NCI-H1417 (cell line): ENCODE measurements at places on chromosomes 7 and 10.
A peak's percentile ranks its signal among the peaks of the same experiment; 100 is the strongest.

GRCh38 chr7:83921941-83922607 lies 272.5 kb downstream of the SEMA3A start:
- DNase-seq = peak; percentile 85

- DNase-seq = peak; percentile 63
These were observed 154.5 kb upstream of the MAGI2 start for GRCh38 chr7:79608005-79608404.

DNA sequence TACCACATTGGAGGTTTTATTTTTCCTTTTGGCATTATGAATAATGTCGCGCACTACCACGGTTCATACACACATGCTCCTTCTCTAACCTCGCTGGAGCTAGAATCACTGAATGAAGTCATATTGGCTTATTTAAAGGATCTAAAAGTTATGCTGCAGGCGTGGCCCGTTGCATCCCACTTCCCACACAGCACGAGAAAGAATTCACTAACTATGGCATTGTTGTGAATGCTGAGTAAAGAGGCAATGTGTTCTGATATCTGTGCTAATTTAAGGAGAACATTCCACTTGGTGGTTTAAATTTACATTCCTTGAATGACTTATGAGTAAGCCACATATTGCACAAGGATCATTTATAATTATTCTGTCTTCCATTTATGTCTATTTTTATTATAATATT lies 20.7 kb downstream of the TCERG1L start:
- DNase-seq = no peak

DNA sequence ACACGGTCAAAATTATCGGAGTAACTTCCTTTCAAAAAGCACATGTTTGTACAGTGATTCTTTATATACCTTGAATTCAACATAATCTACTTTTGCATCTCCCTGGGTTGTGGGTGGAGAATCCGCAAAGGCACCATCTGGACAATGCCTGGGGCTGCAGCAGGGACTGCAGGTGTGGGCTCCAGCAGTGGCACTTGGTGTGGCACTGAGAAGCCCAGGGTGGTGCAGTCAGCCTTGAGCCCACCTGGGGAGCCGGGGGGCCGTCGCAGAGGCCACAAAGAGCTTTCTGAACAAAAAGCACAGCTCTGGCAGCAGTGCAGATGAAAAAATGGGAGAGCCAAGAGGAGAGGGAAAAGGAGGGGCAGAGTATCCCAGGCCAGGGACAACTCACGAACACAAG lies 22.2 kb downstream of the PARD3 start:
- DNase-seq = peak; percentile 37

DNA sequence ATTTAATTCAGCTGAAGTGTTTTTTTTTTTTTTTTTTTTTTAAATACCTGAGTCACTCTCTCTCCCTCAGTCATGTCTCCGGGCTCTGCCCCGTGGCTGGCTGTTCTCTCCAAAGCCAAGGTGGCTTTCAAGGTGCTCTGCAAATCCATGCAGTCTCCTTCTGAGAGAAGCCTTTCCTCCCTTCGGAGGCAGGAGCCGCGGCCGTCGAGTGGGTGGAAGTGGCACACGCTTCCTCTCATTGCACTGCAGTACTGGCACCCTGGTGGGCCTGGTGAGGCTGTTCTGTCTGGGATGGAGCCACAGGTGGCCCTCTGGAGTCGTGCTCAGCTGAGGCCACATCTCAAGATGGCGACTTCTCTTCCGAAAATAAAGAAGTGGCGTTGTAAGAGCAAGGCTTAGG lies 221.8 kb downstream of the GLRX3 start:
- no peak for DNase-seq

- peak; percentile 67 for DNase-seq
These were observed 150.4 kb downstream of the MAD1L1 start for GRCh38 chr7:2082139-2082998.

GRCh38 chr10:8507156-8507555 lies 452.7 kb downstream of the GATA3 start:
- DNase-seq = no peak

DNA sequence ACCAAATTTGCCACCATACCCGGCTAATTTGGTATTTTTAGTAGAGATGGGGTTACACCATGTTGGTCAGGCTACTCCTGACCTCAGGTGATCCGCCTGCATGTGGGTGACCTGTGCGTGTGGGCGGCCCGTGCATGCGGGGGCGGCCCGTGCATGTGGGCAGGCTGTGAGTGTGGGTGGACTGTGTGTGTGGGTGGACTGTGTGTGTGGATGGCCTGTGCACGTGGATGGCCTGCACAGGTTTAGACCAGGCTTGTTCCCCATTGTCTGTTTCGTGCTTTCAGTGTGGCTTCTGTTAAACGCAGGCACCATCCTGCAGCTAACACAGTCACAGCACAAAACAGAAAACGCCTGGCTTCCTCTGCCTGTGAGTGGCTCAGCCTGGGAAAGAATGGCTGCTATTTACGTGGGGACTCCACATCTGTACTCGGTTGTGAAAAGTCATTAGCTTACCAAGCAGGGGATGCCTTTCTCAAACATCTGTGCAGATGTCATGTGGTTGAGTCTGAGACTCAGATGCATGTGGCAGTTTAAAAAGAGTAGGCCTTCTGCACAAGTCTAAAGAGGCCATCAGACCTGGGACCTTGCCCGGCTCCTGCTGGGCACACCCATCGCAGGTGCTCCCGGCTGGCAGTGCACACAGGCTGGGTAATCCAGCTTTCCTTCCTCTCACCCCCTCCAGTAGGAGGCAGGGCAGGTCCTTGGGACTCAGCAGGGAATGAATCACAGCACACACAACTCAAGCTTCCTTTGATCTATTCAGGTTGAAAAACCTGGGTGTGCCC lies 91.6 kb downstream of the COBL start:
- no peak for DNase-seq

GRCh38 chr7:33155811-33156210 lies 26.4 kb downstream of the BBS9 start:
- DNase-seq = no peak

- DNase-seq = no peak
These were observed 3.6 kb upstream of the STAM start for GRCh38 chr10:17640331-17640816.

DNA sequence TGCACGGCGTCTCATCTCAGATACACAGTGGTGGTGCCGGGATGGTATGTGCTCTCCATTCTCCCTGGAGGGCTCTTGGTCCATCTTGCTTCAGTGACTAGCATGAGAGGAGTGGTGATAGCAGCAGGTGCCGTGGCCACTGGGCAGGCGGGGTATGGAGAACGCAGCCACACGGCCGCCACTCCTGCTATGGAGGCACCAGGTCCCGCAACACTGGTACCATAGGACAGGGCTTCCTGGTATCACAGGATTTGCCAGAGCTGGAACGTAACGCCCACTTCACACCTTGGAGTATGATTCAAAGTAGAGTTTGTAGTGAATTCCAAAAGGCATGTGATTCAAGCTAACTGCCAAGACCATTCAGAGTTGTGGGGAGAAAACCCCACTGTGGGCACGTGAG lies 284.1 kb downstream of the DPP6 start:
- no peak for DNase-seq

DNA sequence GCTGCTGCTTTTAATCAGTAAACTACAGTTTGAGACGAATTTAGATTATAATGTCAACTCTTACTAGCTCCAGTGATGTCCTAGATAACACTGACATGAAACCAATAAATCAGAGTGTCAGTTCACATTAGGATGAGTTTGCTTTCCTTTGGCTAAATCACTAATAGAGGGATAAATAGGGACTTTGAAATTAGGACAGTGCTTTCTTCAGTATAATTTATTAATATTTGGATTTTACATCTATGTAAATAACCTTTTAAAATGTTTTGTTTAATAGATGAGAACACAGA lies 55.6 kb downstream of the C1GALT1 start:
- DNase-seq = no peak

- no peak for DNase-seq
These were observed 223.4 kb downstream of the BMPER start for GRCh38 chr7:34128762-34129161.

DNA sequence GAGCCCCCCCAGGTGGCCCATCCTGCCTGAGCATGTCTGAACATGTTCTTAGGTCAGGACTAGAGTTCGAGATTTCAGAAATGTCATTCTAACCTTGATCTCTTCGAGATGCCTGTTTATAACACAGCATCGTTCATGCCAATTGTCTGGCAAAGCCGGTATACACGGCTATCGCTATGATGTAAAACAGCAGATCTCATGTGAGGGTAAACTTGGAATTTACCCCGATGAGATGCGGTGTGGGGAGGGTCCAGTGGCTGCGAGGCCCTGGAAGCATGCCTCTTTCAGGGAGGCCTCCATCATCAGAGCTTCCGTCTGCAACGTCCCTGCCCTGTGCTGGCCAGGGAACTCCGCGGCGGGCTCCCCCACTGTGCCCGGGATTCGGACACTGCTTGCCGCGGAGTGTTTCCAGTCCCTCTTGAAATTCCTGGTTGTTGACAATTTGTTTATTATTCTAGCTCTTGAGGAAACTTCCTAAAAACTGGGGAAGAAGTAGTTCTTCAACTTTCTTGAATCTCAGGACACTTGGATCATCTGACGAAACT lies 168.6 kb upstream of the RHEB start:
- DNase-seq = no peak

DNA sequence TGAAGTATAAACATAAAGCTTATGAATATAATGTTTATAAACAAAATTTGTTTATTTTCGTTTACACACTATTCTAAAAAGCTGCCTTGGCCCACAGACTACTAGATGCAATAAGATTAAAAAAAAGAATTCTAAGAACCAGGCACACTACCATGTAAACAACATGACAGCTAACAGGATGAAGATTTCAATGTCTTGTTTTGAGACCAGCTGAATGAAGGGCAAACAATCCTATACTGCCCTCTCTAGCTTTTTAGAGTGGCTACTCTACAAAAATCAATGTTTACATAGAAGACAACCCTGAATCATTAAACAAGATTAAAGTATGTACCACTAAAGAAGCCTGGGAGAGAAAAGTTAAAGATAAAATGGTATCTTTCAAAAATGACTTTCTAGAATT lies 38.6 kb downstream of the SLC25A40 start:
- no peak for DNase-seq

DNA sequence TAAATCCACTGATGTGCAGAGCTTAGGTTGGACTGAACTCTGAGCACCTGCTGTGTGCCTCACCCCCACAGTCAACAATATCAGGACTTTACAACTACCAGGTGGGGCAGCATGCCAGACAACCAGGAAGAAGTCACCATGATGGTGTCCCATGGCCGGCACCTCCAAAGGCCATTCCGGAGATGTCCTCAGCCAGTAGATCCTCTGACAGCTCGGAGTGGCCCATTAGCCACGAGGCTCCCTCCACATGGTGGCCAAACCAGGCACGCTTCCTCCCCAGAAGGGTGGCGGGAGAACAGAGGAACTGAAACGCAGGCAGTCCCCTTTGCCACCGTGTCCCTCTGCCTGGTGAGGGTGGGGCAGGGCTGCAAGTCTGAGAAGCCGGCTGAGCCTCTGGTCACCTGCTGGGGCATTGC lies 390.0 kb downstream of the TNS3 start:
- DNase-seq = no peak

- no peak for DNase-seq
These were observed 31.6 kb downstream of the CSTF2T start for GRCh38 chr10:51667678-51668335.

DNA sequence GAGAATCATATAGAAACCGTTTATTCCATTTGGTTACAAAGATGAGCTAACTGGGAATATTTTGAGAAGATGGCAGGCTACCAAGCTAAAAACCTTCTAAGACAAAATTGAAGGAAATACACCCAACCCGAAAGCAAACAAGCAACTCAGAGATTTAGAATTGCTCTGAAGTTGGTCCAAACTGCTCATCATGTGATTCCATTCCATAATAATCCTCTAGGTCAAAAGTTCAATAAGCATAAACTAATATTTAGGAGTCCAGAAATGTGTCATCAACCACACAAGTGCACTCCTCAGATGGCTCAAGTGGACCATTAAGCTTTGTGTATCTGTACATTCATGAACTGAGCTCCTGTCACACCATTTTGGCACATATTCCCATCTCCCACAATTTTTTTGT lies 28.7 kb downstream of the DGKI start:
- no peak for DNase-seq

DNA sequence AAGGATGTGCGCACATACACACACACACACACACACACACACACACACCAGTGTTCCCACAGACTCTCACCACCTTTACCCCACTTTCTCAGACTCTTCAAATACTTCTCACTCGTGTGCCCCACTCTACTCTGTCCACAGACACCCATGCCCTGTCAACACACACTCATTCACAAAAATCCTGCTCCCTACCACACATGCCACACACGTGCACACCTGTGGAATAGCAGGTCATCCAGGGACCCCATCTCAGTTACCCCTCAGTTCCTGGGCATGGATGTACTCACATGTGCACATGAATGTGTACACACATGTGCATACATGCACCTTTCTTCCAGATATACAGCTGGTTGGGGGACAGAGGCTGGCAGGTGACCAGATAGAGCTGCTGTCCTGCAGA lies 142.9 kb downstream of the EMX2 start:
- no peak for DNase-seq

DNA sequence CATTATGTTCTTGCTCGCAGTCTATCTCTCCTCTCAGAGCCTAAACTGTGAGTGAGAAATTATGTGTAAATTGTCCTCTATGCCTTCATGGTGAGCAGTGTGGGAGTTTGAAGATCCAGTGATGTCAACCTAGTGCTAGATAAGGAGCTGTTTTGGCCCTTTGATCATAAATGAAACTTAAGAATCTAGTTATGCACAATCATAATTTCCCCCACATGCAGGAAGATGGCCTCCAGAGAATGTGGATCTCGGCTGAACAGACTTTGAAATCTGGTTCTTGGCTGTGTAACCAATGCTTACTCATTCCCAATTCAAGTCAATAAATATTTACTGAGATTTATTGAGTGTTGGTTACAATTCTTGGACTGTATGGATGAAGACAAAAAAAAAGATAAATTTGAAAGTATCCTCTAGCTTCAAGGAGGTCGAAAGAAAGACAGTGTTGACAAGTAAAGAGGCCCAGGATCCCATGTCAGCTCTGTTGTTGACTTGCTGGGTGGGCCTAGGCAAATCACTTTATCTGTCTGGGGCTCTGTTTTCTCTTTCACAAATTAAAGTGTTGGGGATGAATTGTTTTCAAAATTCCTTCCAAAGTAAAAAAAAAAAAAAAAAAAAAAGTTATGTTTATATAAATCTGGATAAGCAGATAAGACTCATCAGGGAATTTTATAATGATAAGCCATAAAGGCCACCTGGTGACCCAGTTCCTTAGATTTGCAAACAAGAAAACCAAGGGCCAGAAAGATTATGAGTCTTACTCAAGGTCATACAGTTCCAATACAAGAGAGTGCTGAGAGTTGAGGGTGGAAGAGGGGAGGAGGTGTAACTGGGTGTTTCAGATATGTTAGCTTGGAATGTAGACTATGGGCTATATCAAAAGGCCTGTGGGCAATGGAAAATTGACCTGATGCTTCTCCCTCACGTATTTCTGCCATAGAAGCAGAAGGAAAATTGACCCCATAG lies 969.9 kb downstream of the KCNMA1 start:
- DNase-seq = no peak

DNA sequence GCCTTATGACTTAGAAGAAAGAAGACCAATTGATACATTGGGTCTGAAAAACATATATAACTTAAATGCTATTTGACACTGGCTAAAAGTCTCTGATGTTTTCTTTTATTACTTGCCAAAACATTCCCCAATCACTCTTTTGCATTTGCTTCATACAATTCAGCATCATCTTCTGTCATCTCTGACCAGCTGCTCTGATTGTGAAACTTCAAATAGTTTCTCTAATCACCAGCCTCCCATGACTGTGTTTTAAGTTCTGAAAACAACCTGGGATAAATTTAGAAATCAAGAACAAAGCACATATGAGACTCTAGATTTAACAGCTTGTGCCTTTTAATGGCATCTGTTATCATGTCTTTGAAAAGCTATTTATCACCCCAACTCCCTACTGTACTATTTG lies 208.4 kb upstream of the KCND2 start:
- no peak for DNase-seq
